Stimulated activated CD4-positive, alpha-beta T cell treated with anti-CD3 and anti-CD28 coated beads, Interleukin-1b, Interleukin-23, amount 100 ng/mL, for 4 hours (primary cell): ENCODE measurements at places on chromosomes 12 and 14.

DNA sequence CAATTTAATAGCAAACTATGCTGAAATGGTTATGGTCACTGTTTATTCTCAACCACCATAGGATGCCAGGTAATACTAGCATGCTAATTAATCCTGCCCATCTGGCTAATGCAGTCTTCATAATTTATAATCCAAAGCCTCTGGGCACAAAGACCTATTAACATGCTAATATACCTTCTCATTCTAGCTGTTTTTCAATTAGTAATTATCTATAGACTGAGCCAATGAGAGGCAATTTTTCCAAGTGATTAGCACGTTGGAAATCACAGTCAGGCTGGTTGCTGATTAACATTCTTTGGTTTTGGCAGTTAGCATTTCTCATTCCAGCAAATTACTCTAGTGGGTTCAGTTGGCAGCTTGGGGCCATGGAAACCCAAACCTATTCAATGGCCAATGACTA, 357.2 kb downstream of the SEC23A start:
- DNase-seq = no peak

- no peak for DNase-seq
Observed at GRCh38 chr12:102394200-102394599, 86.2 kb downstream of the IGF1 start.

- DNase-seq = no peak
Observed at GRCh38 chr12:56833780-56834179, 70.7 kb downstream of the HSD17B6 start.

DNA sequence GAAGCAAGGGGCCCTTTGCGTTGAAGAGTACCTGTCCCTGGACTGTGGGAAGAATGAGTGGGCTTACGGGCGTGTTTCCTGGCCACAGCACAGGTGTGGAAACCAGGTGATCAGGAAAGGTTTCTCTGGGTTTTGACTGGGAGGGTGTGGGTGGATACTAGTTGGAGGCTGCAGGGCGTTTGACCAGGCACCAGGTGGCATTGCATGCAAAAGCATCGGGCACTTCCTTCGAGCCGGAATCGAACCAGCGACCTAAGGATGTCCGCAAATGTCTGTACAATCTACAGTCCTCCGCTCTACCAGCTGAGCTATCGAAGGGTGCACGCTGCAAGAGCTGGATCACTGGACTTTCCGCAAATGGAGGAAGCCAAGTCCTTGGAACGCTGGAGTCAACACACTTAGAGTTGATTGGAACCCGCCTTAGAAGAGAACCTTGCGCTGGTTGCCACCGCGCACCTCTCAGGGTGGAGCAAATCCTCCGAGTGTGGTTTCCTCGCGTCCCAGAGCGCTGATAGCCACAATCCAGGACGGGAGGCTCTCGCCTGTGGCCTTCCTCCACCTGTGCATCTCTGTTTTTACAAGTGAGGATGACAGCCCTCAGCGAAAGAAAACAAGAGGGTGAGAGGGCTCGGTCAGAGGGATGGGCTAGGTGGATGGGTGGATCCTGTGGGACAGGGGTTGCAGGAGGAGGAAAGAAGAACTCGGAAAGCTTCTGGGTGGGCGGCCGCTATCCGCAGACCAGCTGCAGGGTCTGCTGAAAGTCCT, 21.2 kb upstream of the RNASE4 start:
- DNase-seq = peak; percentile 62

- DNase-seq = peak; percentile 73
Observed at GRCh38 chr12:6363330-6364043, 11.9 kb downstream of the SCNN1A start.

GRCh38 chr12:31289441-31289840, 36.5 kb downstream of the SINHCAF start:
- no peak for DNase-seq

GRCh38 chr12:41566703-41567102, 378.6 kb downstream of the PDZRN4 start:
- DNase-seq = no peak

DNA sequence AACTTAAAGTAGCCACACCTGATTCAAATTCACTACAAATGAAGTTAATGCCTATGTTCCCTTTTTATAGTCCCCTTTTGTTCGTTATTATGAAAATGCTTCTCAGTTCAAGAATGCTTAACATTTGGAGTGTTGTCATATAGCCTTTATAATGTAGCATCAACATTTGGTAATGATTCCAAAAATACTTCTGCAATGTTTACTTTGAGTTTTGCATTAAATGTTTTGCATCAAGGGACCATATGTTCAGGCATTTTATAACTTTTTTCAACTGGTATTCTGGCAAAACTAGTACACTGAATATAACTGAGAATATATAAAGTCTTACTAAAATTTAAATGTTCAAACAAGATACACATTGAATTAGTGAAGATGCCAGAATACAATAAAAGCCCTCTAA, 209.6 kb upstream of the SLC16A7 start:
- DNase-seq = no peak

GRCh38 chr12:106303202-106303820, 778 bp downstream of the TCP11L2 start:
- DNase-seq = peak; percentile 49

DNA sequence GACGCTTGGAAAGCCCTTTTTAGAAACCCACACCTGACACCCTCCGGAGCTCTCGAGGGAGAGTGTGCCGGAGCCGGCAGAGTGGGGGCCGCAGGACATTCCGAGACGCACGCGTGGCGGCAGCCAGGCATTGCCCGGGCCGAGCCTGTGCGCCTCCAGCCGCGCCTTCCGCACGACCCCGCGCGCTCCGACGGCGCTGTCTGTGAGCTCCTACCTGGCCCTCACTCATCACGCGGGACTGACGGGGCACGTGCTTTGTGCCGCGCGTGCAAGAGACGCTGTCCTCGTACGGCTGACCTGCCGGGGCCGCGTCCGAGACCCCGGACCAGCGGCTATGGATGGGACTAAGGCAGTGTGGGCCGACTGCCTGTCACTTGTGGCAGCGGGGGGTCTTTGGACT, 5.2 kb downstream of the GALNT9 start:
- no peak for DNase-seq

DNA sequence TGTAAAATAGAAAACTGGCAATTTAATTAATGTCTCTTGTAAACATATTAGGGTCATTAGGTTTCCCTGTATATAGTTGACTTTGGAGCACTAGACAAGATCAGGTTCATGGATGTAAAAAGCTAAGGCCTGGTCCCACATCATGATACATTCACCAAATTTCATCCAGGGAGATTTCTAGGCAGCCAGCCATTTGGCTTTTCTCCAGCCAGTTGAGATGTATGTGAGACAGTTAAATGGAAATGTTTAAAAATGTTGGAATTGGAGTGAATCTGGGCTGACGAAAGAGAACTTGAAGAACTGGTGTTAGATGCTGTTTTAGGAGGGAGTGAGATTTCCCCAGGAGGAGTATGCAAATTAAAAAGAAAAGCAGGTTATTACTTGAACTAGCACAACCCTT, 41.8 kb upstream of the CLEC14A start:
- no peak for DNase-seq

GRCh38 chr14:103961928-103962578, 19.7 kb upstream of the RD3L start:
- no peak for DNase-seq

- DNase-seq = no peak
Observed at GRCh38 chr14:63483315-63483714, 59.9 kb downstream of the PPP2R5E start.

GRCh38 chr12:131058700-131059099, 105.0 kb downstream of the ADGRD1 start:
- no peak for DNase-seq

DNA sequence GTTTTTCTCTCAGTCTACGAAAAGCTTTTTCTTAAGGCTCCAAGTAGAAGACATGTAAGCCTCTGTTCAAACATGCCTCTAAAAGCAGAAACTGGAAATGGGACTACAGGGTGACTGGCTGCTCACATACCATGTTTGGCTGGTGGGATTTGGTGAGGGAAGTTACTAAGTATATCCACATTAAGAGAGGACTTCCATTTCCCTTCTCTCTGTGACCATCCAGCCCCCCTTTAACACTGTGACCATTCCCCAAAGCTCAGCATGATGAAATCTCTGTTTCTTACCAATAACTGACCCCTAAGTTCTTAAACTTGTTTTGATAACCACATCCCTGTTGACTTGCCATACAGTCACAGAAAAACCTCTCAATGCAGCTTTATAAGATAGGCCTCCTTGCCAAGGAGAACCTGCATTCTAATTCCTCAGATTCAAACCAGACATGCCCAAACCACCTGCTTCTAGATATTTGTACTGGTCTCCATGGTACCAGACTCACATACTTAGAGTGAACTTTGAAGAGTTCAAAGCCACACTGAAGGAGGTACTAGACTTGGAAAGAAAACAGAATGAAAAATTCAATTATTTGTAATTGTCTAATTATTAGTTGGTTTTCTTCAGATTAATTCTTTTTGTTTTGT, 102.2 kb downstream of the VEZT start:
- no peak for DNase-seq

GRCh38 chr12:42564556-42564955, 25.0 kb downstream of the PRICKLE1 start:
- no peak for DNase-seq
